Mucosa of gallbladder (tissue), 1 donor: ENCODE measurements at places on chromosomes 13 and 19.

GRCh38 chr13:27821566-27821965 is 29.3 kb downstream of the GSX1 start:
- DNase-seq, result no peak

DNA sequence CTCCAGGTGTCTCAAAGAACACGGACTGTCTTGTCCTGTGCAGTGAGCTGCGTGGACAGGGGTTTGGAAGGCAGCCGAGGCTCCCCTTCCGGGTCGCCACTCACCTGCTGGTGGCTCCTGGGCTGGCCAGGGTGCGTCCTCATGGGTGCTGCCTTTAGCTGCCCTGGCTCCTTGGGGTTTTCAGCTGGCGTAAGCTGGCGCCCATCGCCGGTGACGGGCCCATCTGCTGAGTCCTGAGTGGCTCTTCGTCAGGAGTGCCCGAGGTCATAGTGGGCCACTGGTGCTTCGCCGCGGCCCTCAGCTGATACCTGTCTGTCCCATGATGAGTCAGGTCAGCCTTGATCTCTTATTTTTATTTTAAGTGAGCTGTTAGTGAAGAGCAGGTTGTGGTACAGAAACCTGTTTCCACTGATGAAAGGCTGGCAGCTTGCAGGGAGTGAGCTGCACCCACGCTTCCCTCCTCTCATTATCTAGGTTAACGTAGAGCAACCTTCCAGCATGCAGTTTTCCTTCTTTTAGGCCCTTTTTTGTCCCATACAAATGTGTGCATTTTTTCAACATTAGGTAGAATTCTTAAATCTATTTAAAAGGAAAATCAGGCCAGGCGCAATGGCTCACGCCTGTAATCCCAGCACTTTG is 18.4 kb downstream of the EPN1 start:
- no peak for DNase-seq

GRCh38 chr13:48009284-48009683 is 8.2 kb upstream of the SUCLA2 start:
- no peak for DNase-seq

GRCh38 chr13:51793570-51794271 is 10.2 kb downstream of the DHRS12 start:
- DNase-seq, result no peak

DNA sequence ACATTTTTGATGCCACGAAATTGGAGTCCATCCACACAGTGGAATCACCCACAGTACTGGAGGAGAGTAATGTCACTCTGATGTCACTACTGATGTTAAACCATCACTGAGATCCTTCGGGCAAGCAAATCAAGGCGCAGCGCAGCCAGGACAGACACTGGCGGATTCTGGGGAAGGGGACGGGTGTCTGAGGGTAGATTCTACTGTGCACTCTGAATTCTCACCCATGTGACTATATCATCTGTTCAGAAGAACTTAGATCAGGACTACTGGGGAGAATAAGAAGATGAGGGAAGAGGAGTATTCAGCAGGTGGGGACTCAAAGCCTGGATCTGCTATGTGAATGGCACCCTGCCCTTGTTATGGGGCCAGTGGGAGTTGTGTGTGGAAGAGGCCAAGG is 12.6 kb upstream of the SIGLEC6 start:
- no peak for DNase-seq

GRCh38 chr13:48446464-48446863 is 33.6 kb upstream of the LPAR6 start:
- no peak for DNase-seq

- no peak for DNase-seq
Measured at GRCh38 chr13:110347088-110347487, 40.0 kb downstream of the COL4A2 start.

GRCh38 chr13:59975807-59976435 is 187.8 kb downstream of the DIAPH3 start:
- DNase-seq, result no peak

GRCh38 chr13:44230071-44230470 is 143.6 kb upstream of the SERP2 start:
- no peak for DNase-seq

GRCh38 chr19:10390652-10391286 is 10.4 kb upstream of the TYK2 start:
- peak; percentile 76 for DNase-seq

DNA sequence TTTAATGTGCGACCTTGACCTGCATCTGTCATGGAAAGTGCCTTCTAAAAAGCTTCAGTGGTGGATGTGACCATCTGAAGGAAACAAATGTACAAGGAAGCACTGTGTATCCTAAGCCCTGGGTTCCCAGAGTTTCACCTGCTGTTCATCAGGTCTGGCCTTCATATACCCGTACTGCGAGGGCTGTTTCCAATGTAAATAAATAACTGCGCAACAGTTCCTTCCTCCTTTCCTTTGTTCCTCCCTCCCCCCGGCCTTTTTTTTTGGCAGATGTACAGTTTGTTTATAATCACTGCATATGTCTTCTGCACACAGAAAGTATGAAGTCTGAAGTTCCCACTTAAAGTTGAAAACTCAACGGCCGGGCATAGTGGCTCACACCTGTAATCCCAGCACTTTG is 5.2 kb downstream of the FAAP24 start:
- peak; percentile 53 for DNase-seq

DNA sequence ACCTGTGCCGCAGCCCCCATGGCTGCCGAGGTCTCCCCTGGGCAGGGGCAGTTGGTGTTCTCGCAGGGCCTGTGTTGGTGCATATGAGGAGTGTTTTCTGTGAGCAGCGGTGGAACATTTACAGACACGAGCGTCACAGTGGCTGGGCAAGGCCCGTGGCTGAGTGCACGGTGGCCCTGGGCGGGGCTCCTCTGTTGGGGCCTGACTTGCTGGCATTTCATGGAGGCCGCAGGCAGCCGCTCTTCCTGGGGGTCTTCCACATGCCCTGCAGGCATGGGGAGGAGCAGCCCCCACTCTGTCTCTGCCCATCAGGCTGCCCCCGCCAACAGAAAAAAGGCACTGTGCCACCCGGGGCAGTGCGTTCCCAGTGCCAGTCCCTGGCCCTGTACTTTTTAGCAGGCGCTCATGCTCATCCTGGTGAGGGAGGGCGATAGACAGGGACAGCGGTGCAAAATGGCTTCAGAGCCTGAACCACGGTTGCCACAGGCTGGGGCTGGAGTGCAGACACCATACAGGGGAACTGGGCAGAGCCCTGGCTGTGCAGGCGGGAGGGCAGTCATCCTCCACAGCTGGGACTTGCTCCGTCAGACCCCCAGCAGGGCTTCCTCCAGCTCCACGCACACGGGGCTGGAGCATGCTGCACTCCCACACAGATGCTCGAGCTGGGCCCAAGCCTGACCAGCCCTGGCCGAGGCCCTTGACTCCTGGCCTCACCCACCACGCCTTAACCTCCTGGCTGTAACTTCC is 23.5 kb downstream of the TFDP1 start:
- no peak for DNase-seq

DNA sequence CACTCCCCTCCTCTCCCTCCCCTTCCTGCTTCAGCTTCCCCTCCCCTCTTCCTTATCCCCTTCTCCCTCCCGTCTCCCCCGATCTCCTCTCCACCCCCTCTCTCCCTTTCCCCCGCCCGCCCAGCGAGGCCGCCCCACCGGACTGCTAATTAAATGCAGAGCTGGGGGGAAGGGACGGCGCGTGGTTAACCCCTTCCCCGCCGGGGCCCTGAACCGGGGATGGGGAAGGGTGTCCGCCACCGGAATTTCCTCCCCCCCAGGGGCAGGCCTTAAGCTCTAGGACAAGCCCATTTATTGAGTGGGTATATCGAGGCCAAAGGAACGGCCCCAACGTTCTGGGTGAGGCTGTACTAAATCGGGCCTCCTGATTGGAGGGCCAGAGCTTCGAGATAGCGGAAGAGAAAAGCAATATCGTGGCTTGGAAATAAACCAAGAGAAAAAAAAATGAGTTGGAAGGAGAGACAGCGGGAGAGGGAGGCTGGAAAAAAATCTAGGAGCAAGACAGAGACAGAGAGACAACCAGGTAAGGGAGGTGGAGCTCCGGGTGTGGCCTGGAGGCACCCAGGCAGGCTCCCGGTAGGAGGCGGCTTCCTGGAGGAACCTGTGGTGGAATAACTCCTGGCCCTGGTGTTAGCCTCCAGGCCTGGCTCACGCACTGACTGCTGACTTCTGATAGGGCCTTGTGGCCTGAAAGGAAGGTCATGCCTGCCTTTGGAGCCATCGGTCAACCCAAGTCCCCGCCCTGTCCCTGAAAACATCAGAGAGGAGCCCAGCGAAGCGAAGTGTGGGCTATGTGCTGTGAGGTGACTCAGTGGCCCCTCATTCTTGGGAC is 11.6 kb upstream of the JUND start:
- peak; percentile 65 for DNase-seq

DNA sequence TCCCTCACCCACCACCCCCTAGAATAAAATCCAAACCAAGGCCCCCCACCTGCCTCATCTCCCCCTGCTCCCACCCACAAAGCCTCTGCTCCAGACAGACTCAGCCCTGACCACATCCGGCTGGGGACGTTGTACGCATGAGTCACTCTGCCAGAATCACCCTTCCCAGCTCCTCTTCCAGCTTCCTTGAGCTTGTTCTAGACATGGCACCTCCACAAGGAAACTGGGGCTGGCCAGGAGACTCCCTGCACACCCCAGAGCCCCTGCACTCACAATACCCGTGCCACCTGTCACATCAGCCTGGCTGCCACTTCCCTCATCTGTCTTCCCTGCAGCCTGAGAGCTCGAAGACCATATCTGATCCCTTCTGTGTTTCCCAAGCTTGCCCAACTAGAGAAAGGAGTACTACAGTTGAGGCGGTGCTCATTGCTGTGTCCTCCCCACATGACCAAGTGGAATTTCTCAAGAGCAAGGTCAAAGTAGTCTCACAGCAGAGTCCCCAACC is 9.7 kb downstream of the DEDD2 start:
- no peak for DNase-seq

DNA sequence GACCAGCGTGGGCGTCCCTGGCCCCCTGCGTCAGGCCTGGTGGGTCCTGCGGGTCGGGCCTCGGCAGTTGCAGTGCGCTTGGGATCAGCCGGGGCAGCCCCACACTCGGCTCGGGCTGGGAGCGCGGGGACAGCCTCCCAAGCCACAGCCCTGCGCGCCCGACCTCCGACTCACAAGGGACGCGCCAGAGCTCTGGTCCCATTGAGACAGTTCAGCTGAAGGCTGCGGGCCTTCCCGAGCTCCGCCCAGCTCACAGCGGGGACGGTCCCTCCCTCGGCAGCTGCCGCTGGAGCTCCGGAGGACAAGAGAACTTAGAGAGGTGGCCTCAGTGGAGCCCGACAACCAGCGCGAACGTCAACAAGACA is 45.7 kb upstream of the ZNF730 start:
- peak; percentile 11 for DNase-seq

GRCh38 chr19:3969435-3970312 is 1.2 kb downstream of the DAPK3 start:
- DNase-seq, result no peak

DNA sequence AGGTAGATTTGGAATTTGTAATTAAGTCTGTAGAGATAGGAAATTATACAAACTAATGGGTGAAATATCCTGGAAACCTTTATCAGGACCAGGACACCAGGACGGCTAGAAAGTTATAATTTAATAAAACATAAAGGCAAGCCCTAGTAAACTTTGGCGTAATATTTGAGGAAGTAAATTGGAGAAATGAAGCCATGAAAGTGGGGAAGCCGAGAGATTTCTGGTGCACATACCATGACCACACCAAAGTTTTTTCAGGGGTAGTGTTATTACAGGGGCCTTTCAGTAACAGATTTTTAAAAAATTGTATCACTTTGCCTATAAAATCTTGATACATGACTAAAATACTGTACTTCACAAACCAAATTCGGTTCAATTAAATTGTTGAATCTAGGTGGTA is 54.7 kb upstream of the URAD start:
- no peak for DNase-seq

- DNase-seq, result no peak
Measured at GRCh38 chr19:17943274-17944221, 10.7 kb downstream of the CCDC124 start.

DNA sequence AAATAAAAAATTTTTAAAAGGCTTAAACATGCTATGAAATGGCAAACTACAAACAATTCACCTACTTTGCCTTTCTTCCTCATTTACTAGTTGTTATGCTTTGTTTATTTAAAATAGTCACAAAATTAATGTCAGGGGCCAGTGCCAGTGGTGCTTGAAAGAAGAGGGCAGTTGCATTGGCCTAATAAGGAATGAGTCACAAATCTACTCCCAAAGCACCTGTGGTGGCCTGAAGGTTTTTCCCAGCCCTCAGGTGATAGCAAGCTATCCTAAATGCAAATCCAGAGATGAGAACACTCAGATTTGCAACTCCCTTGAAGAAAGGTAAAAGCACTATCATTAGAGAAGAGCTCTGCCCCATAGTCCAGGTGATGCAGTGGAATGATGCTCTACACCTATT is 103.6 kb downstream of the MBNL2 start:
- DNase-seq, result no peak

- DNase-seq, result no peak
Measured at GRCh38 chr13:71912524-71912923, 45.5 kb upstream of the DACH1 start.

DNA sequence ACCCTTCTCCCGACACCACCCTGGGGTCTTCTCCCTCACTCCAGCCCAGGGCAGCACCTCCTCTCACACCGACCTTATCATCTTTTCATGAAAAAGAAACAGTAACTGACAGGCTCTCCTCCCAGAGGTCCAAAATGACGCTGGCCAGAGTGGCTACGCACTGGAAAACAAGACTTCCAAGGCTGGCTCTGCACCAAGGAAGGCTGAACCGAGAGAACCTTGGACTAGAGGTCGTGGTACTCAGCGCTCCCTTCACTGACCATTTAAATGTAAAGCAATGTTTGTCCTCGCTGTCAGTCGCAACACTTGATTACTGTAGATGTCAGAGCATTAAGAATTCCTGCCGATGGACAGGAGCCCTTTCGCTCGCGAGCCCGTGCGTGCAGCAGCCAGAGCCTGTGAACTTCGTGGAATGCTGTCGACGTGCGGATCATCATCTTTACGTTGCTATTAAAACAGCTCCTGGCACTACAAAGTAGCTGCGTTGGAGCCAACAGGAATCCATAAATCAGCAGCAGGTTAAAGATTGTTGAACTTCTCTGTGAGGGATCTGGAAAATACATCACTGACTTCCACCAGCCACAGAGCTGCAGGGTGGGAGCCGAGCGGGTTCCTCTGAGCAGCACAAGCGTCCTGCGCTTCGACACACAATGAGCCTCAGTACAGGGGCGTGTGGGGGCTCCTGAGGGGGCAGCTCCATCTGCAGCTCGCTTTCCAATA is 125.5 kb upstream of the MCF2L start:
- DNase-seq, result no peak

GRCh38 chr13:21152251-21152899 is 24.0 kb downstream of the SKA3 start:
- DNase-seq, result no peak
